HuH-7 (cell line): ENCODE measurements at places on chromosomes 7 and 10.

DNA sequence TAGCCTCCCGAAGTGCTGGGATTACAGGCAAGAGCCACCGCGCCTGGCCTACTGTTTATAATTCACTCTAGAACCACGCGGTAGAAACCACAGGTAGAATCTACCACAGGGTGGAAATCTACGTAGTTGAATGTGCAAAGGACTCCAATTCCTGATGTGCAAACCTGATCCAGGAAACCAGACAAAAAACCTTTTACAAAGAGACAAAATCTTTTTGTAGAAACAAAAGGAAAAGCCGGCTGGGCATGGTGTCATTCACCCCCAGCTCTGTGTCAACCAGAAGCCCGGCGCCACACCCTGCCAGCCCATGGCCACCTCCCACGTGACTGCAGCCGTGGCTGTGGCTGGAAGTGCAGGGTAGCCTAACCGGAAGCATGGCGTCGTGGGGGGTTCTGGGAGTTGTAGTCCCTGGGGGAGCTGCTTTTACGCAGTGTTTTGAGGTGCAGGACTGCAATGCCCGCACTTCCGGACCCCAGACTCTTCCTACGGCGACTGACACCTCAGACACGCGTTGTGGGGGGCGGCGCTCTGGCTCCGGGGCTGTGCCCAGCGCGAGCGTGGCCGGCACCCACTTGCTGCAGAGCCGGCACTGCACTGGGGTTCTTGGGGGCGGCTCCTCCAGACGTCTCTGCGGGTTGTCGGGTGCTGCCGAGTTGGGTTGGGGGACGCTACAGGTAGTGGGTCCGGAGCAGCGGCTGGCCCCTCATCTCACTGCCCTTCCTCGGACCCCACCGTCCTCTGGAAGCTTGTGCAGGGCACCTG lies 41.5 kb upstream of the RNF216 start:
- DNase-seq = peak; percentile 98

DNA sequence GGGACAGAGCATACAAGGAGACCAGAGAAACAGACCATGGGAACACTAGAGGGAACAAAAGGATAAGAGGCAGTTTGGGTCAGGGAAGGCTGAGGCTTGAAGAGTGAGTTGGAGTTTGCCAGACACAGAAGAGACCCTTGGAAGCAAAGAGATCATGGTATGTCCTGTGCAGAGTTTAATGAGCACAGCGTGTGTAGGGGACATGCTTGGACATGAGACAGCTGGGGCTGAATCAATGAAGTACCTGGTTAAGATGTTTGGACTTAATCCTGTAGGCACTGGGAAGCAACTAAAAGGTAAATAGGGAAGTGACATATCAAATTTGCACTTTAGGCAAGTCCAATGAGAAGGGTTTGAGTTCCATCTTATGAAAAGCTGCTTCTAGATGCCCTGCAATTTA lies 79.6 kb downstream of the KIAA1217 start:
- DNase-seq = no peak

GRCh38 chr7:88377434-88377833 lies 70.7 kb upstream of the STEAP4 start:
- DNase-seq = no peak

- no peak for DNase-seq
Observed at GRCh38 chr7:146956853-146957252, 840.3 kb downstream of the CNTNAP2 start.

GRCh38 chr10:121556918-121557573 lies 41.2 kb downstream of the FGFR2 start:
- DNase-seq = no peak

- peak; percentile 48 for DNase-seq
Observed at GRCh38 chr7:106064771-106065574, 47.1 kb downstream of the SYPL1 start.

GRCh38 chr7:97004247-97005182 lies 838 bp upstream of the DLX6 start:
- DNase-seq = no peak

DNA sequence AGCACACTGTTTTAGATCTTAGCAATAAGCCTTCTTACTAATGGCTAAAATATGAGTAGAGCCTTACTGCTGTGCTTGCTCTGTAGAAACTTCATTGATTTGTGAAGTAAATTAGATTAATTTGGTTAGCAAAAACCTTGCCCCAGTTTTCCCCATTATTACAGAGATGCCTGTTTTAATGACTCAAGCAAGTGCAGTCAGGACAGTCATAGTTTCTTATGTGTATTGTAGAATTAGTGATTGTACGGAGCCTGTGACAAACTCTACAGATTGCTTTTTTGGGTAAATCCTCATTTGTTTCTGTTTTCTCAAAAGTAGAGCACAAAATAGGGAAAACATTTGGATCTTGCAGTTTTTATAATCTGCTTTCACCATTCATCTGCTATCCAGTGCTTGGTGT lies 7.0 kb downstream of the TAX1BP1 start:
- no peak for DNase-seq

- DNase-seq = no peak
Observed at GRCh38 chr7:22647451-22648257, 79.3 kb upstream of the IL6 start.

GRCh38 chr7:55569797-55570196 lies 2.5 kb downstream of the VOPP1 start:
- no peak for DNase-seq

GRCh38 chr7:36535866-36536664 lies 146.4 kb downstream of the ANLN start:
- DNase-seq = no peak
